ENCODE measurements at places on chromosomes 13 and 19.

- no peak for DNase-seq
These were observed 72.9 kb upstream of the NPAS1 start for GRCh38 chr19:46946611-46947238.

- DNase-seq: no peak
These were observed 30.8 kb downstream of the RGCC start for GRCh38 chr13:41488124-41488523.

GRCh38 chr13:77565635-77566034 is 30.1 kb downstream of the SCEL start:
- DNase-seq: no peak

DNA sequence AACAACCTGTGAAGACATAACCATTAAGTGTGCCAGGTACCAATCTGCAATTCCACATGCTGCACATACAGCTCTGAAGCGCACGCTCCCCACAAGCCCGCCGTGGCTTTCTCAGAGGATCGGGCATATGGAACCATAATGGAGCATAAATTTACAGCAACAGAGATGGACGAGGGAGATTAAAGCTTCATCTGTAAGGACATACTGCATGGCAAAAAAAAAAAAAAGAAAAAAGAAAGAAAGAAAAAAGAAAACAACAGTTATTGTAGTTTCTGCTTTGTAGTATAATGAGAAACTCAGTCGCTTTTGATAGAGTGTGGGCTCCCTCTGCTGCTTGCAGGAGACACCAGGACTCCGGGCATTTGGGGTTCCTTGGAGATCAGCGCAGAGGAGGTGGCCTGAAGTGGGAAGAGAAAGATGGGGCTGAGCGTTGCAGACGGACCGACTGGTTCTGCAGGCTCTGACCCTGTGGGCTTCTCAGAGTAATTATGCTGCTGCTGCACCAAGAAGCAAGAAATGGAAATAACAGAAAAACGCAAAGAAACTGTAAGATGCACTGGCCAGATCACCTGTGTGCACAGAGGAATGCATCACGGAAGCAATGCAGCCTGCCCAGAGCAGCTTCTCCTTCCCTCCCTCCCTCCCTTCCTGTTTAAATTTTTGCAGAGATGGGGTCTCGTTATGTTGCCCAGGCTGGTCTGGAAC is 10.8 kb upstream of the PDCD5 start:
- DNase-seq: peak; percentile 40

- no peak for DNase-seq
These were observed 3.8 kb upstream of the RETN start for GRCh38 chr19:7665076-7665475.

GRCh38 chr13:112064222-112064621 is 2.7 kb upstream of the SOX1 start:
- DNase-seq: peak; percentile 97
